ENCODE measurements at places on chromosomes 4 and X.

GRCh38 chr4:151114338-151114737, 14.9 kb downstream of the RPS3A start:
- no peak for DNase-seq

DNA sequence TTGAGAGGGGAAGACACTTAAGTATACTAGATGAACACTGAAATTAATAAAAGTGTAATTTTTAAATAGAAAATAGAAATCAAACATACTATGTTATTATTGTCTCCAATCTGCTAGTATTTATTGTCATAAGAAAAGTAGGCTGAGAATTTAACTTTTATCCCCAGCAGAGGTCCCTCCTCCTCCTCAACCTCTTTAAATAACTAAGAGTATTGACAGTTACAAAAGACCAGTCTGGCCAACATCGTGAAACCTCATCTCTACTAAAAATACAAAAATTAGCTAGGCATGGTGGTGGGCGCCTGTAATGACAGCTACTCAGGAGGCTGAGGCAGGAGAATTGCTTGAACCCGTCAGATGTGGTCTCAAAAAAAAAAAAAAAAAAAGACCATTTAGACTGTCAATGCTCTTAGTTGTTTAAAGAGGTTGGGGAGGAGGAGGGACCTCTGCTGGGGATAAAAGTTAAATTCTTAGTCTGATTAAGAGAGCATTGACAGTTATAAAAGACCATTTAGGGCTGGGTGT, 4.2 kb downstream of the SLC30A9 start:
- no peak for DNase-seq

DNA sequence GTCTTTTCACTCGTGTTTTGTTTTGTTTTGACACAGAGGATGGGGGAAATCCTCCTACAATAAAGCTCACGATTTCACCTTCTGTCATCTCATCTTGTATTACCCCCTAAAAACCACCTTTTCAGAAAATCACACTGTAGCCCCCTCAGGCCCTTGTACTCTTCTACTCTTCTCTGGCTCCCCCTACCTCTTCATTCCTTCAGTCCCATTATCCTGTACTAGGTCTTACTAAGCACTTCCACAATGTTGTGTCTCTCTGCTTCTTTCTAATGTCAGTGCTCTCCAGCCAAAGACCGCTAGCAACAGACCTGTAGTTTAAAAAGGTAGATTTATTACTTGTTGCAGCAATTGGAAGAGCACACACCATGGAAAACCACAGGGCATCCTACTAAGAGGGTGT, 30.0 kb upstream of the RNF128 start:
- no peak for DNase-seq

GRCh38 chrX:18457000-18457399, 31.6 kb downstream of the CDKL5 start:
- no peak for DNase-seq

DNA sequence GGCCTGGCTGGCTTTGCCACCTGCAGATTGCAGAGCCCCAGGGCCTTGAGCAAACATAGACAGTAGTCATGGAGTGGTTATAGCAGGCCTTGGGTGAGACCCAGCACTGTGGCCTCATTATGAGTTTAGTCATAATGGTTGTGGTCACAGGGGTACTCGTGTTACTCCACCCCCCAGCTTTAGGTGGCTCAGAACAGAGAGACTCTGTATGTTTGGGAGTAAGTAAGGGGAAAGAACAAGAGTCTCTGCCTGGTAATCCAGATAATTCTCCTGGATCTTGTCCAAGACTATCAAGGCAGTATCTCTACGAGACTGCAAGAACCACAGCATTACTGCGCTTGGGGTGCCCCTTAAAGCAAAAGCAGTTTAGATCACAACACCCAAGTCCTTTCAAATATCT, 62.3 kb upstream of the SCRG1 start:
- no peak for DNase-seq
